Urinary bladder (tissue), 4 donors: ENCODE measurements at places on chromosomes 13 and 19. TPM values are rescaled to one million over a fixed set of nuclear protein-coding genes. Genes with fewer than 3 reads are reported as not detected.

- DNase-seq, result no peak
These were observed 539 bp downstream of the ZNF554 start for GRCh38 chr19:2820112-2820702.

- DNase-seq, result no peak
These were observed 7.6 kb upstream of the ZNF415 start for GRCh38 chr19:53140351-53140750.

GRCh38 chr13:100611678-100612492 is 23.3 kb upstream of the GGACT start:
- DNase-seq, result no peak

The BRSK1 gene
- 9.7 TPM for total RNA-seq

The EMP3 gene
- 81.3 TPM for total RNA-seq

GRCh38 chr13:109529964-109530363 is 256.4 kb downstream of the IRS2 start:
- no peak for DNase-seq

DNA sequence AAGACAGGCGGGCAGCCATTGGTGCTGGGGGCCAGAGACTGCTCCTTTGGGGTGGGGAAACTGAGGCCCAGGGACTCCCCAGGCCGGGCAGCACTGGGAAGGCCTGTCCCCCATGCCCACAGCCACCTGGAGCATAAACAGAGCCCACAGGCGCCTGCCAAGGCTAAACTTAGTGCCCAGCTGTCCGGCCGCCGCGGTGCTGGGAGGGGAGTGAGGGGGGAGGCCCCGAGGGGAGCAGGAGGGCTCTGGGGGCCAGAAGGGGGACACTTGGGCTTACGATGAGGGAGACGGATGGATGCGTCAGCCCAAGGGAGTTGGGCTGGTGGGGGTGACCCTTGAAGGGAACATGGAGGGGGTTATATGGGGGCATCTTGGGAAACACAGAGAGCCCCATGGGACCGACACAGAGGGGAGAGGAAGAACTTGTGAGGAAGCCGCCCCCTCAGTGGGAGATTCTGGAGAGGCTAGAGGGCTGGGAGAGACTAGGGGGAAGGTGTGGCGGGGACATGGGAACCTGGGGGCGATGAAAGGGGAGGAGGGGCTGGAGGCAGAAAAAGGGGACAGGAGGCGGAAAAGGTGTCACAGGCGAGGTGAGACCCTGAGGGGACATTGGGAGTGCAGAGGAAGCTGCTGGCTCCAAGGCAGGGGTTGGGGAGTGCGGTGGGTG is 2.2 kb downstream of the CERS1 start:
- no peak for DNase-seq

DNA sequence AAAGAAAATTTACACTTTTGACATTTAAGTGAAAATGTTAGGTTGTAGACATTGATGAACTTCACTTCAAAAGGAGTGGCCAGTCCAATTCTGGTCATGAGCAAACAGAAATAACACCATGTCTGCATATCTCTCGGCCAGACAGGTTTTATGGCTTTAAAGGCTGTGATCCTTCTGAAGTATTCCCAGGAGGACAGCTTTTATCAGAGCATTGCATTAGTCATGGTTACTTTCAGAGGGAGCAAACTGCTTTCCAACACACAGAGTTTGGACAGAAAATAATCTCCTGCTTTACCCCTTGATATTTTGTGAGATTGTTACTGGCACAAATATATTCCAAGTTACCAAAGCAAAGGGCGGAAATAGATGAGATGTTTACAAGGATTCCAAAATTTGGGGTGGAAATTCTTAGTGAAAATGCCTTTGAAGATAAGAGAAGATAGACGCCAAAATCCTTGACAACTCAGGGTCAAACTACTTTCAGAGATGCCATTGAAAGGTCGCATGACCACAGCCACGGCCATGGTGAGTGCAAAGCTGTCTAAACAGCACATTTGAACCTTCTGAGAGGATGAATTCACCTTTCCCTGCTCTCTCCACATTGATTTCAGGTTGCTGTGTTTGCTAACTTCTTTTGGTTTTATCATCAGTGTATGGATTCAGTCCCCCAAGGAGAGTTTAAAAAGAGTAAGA is 584.5 kb upstream of the SGCG start:
- DNase-seq, result no peak

- no peak for DNase-seq
These were observed 8.0 kb upstream of the ZNF358 start for GRCh38 chr19:7507884-7508283.
